ENCODE measurements at places on chromosomes 3 and 15.

- no peak for DNase-seq
Measured at GRCh38 chr15:72936237-72936636, 116.0 kb upstream of the NEO1 start.

DNA sequence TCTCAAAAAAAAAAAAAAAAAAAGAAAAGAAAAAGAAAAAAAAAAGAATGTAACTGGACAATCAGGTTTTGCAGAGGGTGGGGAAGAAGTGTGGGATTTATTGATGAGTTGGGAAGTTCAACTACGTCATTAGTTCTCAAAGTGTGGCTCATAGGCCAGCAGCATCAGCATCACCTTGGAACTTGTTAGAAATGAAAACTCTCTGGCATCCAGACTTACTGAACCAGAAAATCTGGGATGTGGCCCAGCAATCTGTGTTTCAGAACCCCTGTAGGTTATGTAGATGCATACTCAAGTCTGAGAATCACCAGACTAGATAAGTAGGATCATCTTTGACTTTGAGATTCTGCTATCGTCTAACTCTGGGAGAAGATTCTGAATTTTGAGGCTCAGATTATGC is 45.8 kb upstream of the ETV5 start:
- DNase-seq: no peak

DNA sequence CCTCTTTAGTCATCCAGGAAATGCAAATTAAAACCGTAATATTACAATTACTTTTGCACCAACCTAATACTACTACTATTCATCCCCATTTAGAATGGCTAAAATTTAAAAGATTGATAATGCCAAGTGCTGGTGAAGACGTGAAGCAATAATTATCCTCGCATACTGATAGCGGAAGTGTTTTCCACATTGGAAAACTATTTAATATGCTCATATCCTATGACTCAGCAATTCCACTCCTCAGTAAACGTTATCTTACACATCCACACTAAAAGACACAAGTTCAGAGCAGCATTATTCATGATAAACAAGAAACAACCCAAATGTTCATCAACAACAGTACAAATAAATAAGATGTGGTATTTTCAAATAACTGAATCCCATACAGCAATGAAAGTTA is 70.6 kb downstream of the VPS13C start:
- no peak for DNase-seq

- DNase-seq: no peak
Measured at GRCh38 chr3:110736332-110736731, 335.3 kb upstream of the NECTIN3 start.

GRCh38 chr3:169953462-169954141 is 13.0 kb upstream of the SEC62 start:
- DNase-seq: no peak

GRCh38 chr15:25737218-25737643 is 125.9 kb downstream of the ATP10A start:
- no peak for DNase-seq

- no peak for DNase-seq
Measured at GRCh38 chr15:58900631-58901030, 32.8 kb downstream of the SLTM start.

Data from activated CD4-positive, alpha-beta T cell treated with anti-CD3 and anti-CD28 coated beads, Interleukin-2, amount 50 U/mL, for 24 hours (primary cell).